ENCODE measurements at places on chromosomes 6 and 20. TPM values are rescaled to one million over a fixed set of nuclear protein-coding genes. Genes with fewer than 3 reads are reported as not detected.

DNA sequence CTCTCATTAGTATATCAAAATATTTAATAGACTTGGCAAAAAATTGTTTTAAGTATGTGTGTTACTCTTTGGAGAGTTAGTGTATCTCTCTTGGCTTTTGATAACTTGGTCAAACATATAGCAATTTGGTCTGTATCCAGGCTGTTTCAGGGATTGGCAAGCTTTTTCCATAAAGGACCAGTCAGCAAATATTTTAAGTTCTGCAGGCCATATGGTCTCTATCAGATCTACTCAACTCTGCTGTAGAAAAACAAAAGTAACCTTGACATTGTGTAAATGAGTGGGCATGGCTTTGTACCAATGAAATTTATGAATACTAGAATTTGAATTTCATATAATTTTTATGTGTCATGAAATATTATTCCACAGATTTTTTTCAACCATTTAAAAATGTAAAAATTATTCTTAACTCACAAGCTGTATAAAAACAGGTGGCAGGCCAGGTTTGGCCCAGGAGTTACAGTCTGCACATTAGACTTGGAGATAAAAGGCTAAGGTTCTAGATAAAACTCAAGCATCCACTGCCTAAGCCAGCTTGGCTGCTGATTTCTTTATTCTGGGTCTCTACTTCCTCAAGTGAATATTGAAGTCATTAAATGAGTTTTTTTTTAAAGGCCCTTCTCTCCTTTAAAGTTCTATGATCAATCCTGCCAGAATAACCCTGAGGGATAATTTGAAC lies 13.7 kb downstream of the GSTA4 start:
- no peaks in the 10 kb centered on the region for H3K36me3 ChIP-seq
- no peak overlapping the region for H3K4me3 ChIP-seq
- H3K27me3 ChIP-seq: no peaks in the 10 kb centered on the region
- H3K4me1 ChIP-seq: no peaks in the 10 kb centered on the region
- no peak for DNase-seq

GRCh38 chr20:53296451-53297153 lies 297.0 kb downstream of the ZNF217 start:
- no peaks in the 10 kb centered on the region for H3K27me3 ChIP-seq
- H3K36me3 ChIP-seq: no peaks in the 10 kb centered on the region
- DNase-seq: no peak
- H3K4me1 ChIP-seq: no peaks in the 10 kb centered on the region
- H3K4me3 ChIP-seq: no peak overlapping the region
- H3K27ac ChIP-seq: no peak overlapping the region

GRCh38 chr6:170134471-170135440 lies 156.1 kb downstream of the DLL1 start:
- H3K4me3 ChIP-seq: no peak overlapping the region
- no peaks in the 10 kb centered on the region for H3K27me3 ChIP-seq
- no peaks in the 10 kb centered on the region for H3K4me1 ChIP-seq
- DNase-seq: no peak
- H3K36me3 ChIP-seq: no peaks in the 10 kb centered on the region

DNA sequence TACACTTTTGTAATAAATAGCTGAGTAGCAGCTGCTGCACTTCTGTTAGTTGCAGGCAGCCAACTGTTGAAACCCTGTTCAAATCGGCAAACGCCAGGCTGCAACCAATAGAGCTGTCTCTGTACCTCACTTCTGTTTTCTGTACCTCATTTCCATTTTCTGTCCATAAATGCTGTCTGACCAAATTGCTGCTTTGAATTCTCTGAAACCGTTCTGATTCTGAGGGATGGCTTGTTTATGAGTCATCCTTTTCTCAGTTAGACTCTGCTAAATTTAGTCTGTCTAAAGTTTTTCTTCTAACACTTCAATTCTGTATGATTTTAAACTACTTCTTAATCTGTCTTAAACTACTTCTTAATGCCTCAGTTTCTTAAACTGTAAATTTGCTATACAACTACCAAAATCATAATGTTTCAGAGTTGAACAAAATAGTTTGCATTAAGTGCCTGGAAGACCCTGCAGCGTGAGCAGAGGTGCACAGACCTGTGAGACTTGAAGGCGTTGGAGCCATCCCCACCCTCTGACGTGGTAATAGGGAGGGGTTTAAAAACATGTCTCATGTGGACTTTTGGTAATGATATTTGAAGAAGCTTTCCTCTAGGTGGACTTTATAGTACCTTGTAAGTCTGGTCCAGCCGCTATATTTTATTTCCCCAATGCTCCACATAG lies 9.6 kb downstream of the BTNL2 start:
- H3K36me3 ChIP-seq: no peaks in the 10 kb centered on the region
- DNase-seq: no peak
- H3K4me3 ChIP-seq: no peak overlapping the region
- H3K27ac ChIP-seq: no peak overlapping the region
- no peaks in the 10 kb centered on the region for H3K27me3 ChIP-seq

DNA sequence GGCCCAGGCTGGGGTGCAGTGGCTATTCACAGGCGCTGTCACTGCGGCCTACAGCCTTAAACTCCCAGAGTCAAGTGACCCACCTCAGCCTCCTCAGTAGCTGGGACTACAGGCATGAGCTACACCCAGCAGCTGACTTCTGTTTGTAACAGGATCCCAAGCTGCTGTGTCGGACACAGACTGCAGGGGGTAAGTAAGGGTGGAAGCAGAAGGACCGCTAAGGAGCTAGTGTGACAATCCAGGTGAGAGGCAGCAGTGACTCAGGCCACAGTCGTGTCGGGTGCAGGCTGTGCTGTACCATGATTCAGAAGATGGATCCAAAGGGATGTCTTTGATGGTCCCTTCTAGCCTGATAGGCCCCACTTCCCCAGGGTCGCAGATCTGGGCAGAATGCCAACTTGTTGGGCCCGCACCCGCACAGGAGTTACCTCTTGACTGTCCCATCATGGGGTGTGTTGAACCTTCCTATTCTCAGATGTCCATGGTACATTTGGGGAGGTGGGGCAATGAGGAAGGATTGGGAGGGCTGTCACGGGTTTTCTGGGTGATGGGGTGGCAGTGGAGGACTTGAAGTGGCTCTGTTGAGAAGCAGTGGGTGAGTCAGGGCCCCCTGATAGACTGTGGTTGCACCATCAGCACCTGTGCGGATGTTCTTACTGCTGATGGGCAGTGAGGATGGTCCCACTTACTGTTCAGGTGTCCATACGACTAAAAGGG lies 25.3 kb downstream of the AAR2 start:
- no peaks in the 10 kb centered on the region for H3K4me1 ChIP-seq
- no peak for DNase-seq
- no peaks in the 10 kb centered on the region for H3K36me3 ChIP-seq

TPD52L1 gene
- total RNA-seq: 16.9 TPM

MYLK4 gene
- 0.20 TPM for total RNA-seq
